ENCODE measurements at places on chromosomes 6 and 20.
A peak's percentile ranks its signal among the peaks of the same experiment; 100 is the strongest.

GRCh38 chr6:117480651-117481050 lies 1.8 kb upstream of the DCBLD1 start:
- DNase-seq = no peak

GRCh38 chr6:6972456-6972855 lies 135.3 kb upstream of the RREB1 start:
- peak; percentile 51 for DNase-seq

DNA sequence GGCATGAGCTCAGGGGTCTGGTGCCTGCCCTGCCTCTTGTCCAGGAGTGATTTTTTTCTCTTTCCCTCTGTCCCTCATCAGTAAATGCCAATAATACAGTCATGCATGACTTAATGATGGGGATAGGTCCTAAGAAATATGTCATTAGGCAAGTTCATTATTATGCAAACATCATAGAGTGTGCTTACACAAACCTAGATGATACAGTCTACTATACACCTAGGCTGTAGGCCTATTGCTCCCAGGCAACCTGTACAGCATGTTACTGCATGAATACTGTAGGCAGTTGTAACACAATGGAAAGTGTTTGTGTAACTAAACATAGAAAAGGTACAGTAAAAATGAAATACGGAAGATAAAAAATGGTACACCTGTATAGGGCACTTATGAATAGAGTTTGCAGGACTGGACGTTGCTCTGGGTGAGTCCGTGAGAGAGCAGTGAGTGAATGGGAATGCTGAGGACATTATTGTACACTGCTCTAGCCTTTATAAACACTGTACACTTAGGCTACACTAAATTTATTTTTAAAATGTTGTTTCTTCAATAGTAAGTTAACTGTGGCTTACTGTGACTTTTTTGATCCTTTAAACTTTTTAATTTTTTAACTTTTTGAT lies 22.1 kb downstream of the PBOV1 start:
- no peak for DNase-seq

DNA sequence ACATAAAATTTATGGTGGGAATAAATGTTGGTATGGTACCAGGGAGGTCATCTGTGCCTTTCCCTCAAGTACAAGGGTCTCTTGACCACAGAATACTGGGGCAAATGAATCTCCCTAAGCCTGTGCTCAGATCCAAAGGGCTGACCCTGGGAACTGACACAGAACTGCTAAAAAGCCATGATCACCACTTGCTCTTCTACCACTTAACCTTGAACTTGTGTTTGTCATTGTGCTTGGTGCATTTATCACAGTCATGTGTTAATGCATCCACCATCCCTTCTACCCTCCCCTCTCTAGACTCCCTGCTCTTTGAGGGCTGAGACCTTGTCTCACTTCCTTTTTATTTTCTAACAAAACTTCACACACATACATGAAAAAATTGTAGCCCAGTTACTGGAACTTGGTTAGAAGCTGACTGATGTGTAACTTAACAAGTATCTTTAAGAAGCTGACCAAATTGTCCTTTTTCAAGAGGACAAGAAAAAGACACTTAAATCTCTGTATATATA lies 46.1 kb upstream of the PBOV1 start:
- no peak for DNase-seq

- DNase-seq = no peak
Observed at GRCh38 chr20:44598423-44599305, 16.3 kb downstream of the PKIG start.

- peak; percentile 83 for DNase-seq
Observed at GRCh38 chr20:38001173-38001875, 31.9 kb downstream of the TTI1 start.

GRCh38 chr20:36574366-36575135 lies 1.2 kb downstream of the TGIF2 start:
- peak; percentile 26 for DNase-seq

DNA sequence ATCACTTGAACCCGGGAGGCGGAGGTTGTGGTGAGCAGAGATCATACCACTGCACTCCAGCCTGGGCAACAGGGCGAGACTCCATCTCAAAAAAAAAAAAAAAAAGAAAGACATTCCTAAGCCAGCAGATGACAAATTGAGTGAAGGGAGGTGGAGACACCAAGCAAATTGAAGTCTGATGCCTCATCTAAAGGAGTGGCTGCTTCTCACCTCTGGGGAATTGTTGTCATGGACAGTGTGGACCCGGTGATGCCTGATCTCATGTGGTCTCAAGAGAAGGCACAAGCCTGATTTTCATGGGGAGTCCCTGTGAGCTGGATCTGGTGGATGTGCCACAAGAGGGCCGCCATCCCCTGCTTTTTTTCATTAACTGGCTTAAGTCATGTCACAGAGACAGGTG lies 272.0 kb downstream of the ZNF217 start:
- no peak for DNase-seq
